ENCODE measurements at places on chromosomes 5 and 9.

- peak; percentile 60 for DNase-seq
These were observed 201.1 kb downstream of the SNX18 start for GRCh38 chr5:54718656-54719055.

GRCh38 chr5:95922798-95923197, 38.9 kb downstream of the ELL2 start:
- no peak for DNase-seq

DNA sequence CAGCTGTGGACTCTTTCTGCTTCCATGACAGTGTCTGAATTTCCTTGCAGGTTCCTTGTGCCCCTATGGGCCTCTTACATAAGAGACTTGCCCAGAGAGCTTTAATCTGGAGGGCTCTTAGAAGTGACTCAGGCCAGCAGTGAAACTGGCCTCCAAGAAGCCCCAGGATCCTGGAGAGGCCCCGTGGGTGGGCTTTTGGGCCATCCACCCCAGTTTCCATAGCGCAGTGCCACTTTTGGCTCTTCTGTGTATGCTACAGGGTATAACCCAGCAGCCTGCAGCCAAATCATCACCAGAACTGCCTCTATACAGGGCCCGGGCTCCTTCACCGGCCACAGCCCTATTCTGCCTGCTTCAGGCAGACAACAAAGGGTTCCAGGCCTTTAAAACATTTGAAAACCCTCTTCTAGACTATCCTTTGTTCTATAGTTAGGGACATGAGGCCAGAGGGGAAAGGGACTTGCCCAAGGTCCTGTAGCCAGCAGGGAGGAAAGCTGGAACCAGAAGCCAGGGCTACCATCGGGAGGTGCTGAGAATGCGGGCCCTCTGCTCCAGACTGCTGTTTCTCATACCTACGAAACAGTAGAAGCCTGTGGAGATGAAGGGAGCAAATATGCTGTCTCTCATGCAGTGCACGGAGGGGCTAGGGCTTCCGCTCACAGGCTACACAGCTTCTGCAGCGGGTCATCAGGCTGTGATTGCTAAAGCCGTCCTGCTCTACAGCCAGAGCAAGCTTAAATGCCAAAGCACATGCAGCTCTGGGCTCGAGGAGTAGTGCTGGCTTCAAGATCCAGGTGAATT, 18.0 kb downstream of the SH3PXD2B start:
- DNase-seq, result no peak

DNA sequence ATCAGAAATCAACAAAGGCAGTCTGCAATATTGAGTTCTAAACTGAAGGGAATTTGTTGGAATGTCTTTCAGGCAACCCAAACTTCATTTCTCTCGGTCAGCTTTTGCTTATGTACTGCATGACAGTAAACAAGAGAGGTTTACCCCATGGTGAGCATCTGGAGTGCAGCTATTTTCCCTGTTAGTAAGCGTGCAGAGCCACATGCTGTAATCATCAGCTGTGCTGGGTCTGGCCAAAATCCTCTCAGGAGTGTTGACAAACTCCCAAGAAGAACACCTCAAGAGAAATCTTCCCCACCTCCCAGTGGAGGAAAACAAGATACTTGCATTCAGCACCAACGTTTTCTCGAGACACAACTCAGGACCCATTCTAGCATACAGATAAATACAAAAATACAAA, 83.6 kb upstream of the ADAMTSL1 start:
- DNase-seq, result peak; percentile 84

- DNase-seq, result peak; percentile 90
These were observed 52.8 kb downstream of the IRF1 start for GRCh38 chr5:132437604-132438266.

- DNase-seq, result peak; percentile 68
These were observed at the start of gene EFNA5 for GRCh38 chr5:107670932-107671741. EFNA5 (minus strand) TSS chr5:107670937.

- DNase-seq, result no peak
These were observed 643 bp upstream of the RNF130 start for GRCh38 chr5:180072256-180072548.

DNA sequence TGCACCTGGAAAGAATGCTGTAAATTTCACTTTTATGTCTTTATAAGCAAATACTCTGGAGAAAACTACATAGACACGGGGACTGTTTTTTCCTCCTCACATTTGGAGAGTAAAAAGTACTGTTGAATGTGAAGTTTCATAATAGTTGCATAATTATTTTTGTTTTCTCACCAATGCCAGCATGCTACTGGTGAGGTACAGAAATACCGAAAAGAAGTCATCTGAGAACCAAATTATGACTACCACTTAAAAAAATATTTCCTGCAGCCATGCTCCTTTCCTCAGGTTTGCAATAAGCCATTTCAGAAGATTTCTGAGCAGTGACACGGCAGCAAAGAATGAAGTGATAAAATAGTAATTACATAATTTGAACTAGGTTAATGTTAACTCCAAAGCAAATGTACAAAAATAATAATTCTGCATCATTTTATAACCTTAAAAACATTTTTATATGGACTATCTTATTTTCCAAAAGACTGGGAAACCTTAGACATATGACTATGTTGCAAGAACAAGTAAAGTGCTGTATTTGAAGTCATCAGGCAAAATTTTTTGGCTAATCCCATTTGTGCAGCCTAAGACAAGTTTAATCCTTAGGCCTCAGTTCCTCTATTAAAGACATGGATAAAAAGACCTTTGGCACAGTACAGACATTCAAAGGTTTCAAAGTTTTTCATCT, 144.7 kb downstream of the PCSK1 start:
- peak; percentile 64 for DNase-seq

DNA sequence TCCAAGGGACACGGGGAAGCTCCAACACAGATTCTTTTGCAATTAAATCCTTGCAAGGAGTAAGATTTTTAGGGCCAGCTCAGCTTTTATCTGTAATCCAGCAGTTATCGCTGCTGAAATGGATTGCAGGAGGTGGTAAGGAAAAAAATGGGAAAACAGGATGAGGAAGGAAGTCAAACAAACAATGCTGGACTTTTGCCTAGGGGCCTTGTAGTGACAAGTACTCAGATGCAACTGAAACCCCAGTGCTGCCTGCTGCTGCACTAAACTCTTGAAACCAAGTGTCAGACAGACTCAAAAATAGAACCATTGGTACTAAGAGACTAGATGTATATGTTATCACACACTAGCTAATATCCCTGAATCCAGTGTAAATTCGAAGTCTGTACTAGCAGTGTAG, 309.2 kb downstream of the CTNND2 start:
- DNase-seq, result no peak

GRCh38 chr9:106936680-106937079, 73.7 kb downstream of the ZNF462 start:
- no peak for DNase-seq

DNA sequence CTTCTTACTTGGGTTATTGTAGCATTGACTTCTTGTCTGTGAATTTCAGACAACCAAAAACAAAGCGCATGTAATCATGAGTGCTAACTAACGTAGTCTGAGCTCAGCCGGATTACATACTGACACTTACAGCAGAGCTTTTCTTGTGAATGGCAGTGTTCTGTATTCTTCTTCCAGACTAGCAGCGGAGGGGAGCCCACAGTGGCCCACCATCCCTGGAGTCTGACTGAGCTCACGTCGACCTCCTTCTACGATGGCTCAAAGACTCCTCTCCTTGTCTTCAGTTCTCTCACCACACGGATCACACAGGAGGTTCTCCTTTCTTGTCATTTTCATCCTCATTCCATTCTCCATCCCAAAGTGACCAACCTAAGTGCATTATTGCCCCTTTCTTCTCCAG, 211.4 kb downstream of the CHSY3 start:
- no peak for DNase-seq

- DNase-seq, result peak; percentile 61
These were observed 29.2 kb upstream of the ARHGEF28 start for GRCh38 chr5:73596705-73597328.

- no peak for DNase-seq
These were observed 1905.8 kb upstream of the ACO1 start for GRCh38 chr9:30478684-30479083.

- peak; percentile 43 for DNase-seq
These were observed 9.3 kb downstream of the SLC28A3 start for GRCh38 chr9:84331119-84331809.

DNA sequence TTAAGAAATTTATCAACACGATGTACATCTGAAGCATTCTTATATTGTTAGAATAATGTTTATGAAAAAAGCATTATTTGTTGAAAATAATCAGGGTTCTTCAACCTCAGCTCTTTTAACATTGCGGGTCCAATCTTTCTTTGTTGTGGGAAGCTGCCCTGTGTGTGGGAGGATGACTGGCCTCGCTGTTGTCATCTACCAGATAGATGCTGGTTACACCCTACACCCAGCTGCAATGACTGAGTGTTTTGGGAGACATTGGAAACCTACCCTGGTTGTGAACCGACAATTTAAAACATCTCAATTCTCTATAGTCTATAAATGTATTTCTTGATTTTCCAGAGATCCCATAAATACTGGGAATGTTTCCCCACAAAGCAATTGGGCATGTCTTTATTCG, 794.2 kb upstream of the CDH10 start:
- no peak for DNase-seq

DNA sequence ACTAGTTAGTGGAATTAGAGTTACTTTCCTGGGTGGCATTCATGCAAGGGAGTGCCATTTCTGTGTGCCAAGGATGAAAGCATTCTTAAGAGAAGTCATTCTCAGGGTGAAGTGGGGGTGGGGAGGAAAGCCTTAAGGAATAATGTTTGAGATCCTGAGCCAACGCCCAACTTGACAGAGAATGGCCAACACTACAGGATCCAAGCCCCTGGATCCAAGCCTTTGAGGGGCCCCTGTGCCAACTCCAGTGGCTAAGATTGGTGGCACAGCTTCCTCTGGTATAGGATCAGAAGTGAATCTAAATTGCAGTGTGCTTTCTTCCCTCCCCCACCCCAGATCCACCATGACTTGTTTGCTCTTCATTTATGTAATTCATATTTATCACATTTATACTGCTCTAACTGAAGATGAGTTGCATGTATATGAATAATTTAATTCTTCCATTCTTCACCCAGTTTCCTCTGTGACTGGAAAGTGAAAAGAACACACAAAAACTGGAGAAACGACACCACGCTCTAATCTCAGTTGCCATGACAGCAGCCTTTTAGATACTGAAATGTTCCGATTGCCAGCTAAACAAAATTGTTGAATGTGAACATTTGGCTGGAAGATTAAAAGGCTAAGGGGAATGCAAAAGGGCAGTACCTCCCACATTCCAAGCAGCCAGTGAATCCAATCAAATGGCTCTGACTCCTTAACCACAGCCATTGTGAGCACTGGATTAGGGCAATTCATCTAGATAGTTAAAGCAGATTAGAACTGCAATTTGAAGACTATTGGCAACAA, 4.5 kb downstream of the ZNF608 start:
- peak; percentile 87 for DNase-seq

DNA sequence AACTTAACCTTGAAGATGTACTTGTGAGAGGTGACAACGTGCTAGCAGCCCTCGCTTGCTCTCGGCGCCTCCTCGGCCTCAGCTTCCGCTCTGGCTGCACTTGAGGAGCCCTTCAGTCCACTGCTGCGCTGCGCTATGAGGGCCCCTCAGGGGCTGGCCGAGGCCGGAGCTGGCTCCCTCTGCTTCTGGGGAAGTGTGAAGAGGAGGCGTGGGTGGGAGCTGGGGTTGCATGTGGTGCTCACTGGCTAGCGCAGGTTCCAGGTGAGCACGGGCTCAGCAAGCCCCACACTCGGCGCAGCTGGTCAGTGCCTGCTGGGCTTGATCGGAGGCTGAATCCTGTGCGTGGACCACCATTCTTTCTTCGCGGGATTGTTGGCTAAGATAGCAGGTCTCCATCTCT, 166.1 kb downstream of the MRPS30 start:
- DNase-seq, result no peak

- DNase-seq, result no peak
These were observed 63.9 kb upstream of the TNFAIP8 start for GRCh38 chr5:119291877-119292276.

- DNase-seq, result peak; percentile 79
These were observed 735 bp downstream of the ECPAS start for GRCh38 chr9:111483439-111483857.

DNA sequence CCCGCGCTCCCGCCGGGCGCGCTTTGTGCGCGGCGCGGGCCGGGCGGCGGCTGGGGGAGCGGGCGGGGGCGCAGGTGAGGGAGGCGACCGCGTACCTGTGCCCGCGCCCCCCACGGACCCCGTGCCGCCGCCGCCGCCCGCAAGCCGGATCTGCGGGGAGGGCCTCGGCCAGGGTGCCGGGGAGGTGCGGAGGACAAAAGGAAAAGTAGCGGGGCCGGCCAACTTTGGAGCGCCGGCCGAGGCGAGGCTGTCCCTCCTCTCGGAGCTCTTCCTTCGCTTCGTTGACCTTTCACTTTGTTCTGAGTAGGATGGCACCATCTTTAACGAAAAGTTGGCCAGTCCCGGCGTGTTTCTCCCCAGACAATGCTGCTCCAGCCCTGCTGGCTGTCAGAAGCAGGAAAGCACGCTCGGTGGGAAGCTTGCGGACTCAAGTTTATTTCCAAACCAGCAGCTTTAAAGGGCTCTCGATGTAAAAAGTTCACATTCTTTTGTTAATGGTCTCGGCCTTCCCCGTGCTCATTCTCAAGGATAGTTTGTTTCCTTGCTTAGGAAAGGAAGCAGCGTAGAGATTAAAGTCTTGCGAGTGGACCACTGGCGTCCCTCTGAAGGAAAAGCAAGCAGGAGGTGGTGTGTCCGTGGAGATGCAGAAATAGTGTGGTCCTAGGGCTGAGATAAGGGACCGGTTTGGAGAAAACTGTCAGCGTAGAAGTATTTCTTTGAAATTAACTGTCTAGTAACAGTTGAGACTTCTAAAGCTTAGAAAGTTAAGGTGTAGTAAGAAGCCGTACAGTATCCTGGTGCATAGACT, 639 bp downstream of the EHMT1 start:
- peak; percentile 76 for DNase-seq

- DNase-seq, result no peak
These were observed 155.5 kb upstream of the PPP1R2B start for GRCh38 chr5:156694598-156694997.

GRCh38 chr9:112048924-112049691, 126.0 kb downstream of the SUSD1 start:
- peak; percentile 85 for DNase-seq

DNA sequence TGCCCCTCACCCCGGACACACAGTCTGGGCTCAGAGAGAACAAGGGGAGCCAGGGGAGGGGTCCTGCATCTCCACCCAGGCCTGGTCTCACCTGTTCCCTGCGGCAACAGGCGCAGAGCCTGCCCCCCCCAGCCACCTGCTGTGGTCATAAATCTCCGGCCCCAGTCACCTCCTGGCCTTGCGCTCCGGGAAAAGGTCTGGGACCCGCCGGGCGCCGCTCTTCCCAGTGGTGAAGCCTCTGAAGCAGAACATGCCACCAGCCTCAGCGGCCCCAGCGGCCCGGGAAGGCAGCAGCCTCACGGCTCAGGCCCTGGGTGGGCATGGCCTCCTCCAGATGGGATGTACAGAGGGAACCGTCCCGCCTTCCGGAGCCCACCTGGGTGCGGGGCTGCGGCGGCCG, 20.6 kb downstream of the NOTCH1 start:
- no peak for DNase-seq

GRCh38 chr5:30092548-30092947, 1100.9 kb upstream of the CDH6 start:
- no peak for DNase-seq

GRCh38 chr5:96977228-96977627, 41.3 kb downstream of the LNPEP start:
- peak; percentile 10 for DNase-seq
